ENCODE measurements at places on chromosomes 2 and 18.

- DNase-seq: no peak
These were observed 9.4 kb upstream of the PRLH start for GRCh38 chr2:237556773-237557632.

- DNase-seq: no peak
These were observed 40.2 kb upstream of the EGR4 start for GRCh38 chr2:73333564-73333963.

DNA sequence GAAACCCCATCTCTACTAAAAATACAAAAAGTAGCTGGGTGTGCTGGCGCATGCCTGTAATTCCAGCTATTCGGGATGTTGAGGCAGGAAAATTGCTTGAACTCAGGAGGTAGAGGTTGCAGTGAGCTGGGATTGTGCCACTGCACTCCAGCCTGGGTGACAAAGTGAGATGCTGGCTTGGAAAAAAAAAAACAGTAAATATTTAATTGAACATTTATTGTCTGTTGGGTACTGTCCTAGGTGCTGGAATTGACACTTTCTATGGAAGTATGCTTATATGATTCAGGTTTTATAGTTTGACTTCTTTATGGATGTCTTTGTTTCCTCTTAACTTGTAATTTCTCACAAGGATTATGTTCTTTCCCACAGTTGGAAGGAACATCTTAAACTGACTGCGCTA is 633.1 kb upstream of the SETBP1 start:
- no peak for DNase-seq

GRCh38 chr2:109164739-109165221 is 35.8 kb downstream of the SH3RF3 start:
- DNase-seq: peak; percentile 36

DNA sequence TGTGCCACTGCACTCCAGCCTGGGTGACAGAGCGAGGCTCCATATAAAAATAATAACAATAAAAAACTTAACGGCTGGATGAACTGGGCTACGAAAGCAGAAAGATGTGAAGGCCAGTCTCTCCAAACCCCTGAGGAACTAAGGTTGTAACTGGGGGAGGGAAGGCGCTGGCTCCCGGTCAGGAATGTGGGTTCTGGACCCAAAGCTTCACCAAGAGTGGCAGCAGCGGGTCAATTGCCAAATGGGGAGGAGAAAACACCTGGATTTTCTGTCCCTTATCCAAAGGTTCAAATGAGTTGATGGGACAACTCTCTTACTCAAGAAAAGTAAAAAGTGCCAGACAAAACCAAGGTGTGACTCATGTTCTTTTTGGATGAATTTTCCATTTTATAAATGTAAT is 60.1 kb upstream of the TFCP2L1 start:
- DNase-seq: no peak

DNA sequence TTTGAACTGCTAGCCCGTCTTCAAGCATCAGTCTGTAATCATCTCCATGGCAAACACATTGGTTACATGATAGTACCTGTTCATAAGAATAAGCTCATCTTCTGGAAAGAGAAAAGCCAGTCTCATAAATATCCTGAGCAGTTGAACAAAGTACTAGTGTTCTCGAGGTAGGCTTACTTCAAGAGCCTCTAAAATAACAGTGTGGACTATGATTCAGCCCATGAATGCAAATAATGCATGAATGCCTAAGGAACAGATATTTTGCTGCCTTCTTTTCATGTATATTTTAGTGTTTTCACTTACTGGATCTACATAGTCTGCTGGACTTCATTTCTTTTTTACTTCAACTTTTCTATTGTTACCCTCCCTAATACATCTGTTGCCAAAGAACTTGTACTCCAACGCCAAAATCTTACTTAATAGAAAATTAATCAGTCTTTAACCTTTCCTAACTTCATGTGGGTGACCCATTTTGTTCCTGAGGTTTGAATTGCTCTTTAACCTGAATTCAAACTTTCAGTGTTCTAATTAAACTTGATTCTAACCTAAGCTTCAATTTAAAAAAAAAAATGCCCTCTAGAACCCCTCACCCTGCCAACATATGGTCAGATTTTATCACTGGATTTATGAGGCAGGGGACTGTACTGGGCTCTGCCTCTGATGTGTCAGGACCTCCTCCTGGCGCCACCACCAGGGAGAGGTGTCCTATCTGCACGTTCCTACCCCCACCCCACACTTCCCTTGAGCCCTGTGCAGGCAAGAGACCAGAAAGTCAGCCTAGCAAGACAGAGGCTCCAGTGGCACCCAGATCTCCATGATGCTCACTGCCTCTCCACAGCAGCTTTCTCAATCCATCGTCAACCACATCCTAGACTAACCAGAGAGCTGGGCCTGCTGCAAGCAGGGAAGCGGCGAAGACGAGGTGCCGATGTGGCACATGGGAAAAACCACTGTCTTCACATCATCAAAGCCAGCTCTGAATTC is 264.7 kb upstream of the ID2 start:
- DNase-seq: no peak

DNA sequence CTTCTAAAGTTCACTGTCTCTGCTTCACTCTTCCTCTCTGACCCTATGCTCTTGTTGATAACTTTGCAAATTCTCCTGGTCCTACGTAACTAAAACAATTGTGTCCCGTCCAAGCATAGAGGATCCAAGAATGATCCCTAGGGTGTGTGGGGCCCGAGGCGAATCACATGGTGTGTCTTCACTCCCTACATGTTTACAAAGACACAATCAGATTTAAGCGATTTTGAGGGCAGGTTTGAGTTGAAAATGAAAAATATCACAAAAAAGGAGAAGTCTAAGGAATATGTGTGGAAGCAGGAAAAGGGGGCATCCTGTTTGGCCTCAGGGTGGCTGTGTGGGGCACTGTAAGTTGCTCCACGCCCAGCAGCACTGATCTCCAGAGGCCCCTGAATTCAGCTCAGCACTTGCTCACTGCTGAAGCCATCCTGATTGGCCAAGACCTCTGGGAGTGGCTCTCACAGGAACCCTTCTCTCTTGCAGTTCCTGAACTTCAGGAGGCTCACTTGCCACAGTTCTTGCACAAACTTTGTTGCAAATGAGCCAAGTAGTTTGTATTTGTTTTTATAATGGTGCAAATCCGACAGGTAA is 363.6 kb downstream of the ZNF521 start:
- no peak for DNase-seq

DNA sequence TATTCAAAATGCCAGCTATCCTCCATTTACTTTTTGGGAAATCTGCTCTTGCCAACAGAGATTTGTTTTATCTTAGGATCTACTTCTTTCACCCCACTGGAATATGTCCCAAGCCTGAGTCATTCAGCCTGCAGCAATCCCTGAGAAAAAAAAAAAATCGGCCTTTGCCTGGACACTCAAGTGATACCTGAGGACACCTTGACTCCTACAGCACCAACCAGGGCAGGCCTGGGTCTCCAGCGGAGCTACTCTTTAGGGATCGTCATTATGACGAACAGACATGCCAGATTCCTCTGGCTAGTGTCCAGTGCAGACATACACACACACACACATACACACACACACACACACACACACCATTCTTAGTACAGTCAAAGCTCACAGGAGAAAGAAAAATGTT is 2.2 kb upstream of the UGT1A6 start:
- DNase-seq: no peak

GRCh38 chr2:46735730-46736493 is 179.7 kb downstream of the MCFD2 start:
- DNase-seq: no peak

- no peak for DNase-seq
These were observed 20.0 kb downstream of the HDLBP start for GRCh38 chr2:241295326-241296095.

DNA sequence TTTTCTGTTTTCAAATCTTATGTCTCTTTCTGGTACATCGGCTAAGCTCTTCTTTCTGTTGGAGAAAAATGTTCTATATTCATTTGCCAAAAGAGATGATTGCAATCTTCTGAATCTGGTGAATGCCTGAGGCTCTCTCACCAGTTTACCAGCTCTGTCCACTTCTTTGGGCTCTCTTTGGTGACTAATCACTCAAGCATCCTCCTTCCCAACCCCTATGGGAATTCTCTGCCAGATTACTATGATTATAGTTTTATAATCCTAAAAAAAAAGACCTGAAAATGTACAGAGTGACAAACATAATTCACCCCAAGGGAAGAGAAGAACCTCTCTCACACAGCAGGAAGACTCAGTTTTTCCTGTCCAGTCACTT is 187.3 kb downstream of the CAMKMT start:
- DNase-seq: no peak

GRCh38 chr2:164984428-164984827 is 29.1 kb upstream of the SLC38A11 start:
- DNase-seq: no peak

- no peak for DNase-seq
These were observed 33.8 kb downstream of the RBKS start for GRCh38 chr2:27856386-27856785.

GRCh38 chr2:168233726-168234406 is 13.5 kb downstream of the STK39 start:
- no peak for DNase-seq

DNA sequence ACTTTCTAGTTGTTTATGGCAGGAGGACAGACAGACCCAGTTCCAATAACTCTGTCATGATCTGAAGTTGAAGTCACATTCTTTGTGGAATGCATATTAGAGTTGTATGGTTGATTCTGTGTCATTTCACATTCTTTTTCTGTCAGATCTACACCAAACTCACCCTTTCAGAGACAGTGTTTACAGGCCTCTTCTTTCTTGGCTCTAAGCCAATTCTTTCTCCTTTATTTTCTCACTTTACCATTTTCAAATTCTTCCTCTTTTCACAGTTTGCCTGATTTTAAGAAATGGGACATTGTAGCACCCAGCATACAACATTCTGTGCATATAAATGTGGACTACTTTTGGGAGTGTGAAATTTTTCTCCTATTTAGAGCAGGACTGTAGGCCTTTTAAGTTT is 103.7 kb downstream of the CCDC85A start:
- DNase-seq: no peak

- DNase-seq: no peak
These were observed 20.6 kb downstream of the PAIP2B start for GRCh38 chr2:71206271-71206670.

DNA sequence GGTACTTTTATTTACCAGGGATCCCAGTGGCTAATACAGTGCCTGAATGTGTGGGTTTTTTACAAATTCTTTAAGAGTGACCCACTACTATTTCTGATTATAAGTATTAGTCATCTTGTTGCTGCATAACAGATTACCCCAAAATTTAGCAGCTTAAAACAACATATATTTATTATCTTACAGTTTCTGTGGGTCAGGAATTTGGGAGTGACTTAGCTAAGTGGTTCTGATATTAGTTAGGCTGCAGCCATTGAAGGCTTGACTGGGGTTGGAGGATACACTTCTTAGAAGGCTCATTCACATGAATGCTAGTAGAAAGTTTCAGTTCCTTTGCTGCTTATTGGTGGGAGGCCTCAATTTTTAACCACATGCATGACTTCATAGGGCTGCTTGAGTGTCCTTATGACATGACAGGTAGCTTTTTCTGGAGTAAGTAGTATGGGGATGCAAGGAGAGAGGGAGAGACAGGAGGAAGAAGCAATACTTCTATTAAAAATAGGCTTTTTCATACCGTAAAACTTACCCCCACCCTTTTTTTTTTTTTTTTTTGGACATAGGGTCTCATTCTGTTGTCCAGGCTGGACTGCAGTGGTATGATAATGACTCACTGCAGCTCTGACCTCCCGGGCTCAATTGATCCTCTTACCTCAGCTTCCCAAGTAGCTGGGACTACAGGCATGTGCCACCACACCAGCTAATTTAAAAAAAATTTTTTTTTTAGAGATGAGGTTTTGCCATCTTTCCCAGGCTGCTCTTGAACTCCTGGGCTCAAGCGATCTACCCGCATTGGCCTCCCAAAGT is 13.3 kb upstream of the POLE4 start:
- peak; percentile 18 for DNase-seq

DNA sequence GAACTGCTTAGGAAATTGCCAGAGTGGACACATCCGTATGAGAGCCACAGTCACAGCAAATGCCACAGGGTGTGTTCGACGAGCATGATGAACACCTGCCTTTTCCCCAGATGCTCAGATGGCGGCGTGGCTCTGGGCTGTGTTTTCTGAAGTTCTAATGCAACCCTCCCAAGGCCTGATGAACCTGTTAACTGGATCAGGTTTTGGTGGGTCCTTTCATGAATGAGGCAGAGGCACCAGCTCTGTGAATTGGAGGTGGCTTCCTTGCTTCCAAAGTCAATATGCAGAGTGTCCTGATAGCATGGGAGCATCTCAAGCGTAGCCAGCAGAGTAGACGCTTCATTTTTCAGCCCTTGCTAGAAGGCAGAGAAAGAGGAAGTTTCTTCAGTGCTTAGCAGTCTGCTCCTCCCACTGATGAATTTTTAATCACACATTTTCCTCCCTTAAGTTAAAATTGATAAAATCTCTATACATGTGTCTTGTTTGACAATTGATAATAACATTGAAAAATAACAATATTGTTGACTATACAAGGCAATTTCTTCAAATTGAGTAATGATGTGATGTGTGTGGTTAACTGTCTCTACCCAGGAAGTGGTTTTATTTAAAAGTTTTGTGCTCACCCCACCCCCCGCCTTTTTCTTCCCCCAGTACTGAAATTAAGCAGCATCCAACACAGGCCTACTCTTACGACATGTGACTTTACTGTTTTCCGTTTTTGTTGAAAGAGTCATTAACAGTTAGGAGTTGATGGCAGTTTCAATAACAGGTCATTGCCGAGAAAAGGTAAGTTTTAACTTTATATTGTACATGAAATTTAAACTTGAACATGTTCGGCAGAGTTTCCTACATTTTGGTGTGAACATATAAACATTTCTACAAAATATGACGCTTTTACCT is at the start of gene ARHGAP15:
ARHGAP15 (plus strand) TSS at position 739 of the 900 bp plus-strand sequence.
- DNase-seq: peak; percentile 74

DNA sequence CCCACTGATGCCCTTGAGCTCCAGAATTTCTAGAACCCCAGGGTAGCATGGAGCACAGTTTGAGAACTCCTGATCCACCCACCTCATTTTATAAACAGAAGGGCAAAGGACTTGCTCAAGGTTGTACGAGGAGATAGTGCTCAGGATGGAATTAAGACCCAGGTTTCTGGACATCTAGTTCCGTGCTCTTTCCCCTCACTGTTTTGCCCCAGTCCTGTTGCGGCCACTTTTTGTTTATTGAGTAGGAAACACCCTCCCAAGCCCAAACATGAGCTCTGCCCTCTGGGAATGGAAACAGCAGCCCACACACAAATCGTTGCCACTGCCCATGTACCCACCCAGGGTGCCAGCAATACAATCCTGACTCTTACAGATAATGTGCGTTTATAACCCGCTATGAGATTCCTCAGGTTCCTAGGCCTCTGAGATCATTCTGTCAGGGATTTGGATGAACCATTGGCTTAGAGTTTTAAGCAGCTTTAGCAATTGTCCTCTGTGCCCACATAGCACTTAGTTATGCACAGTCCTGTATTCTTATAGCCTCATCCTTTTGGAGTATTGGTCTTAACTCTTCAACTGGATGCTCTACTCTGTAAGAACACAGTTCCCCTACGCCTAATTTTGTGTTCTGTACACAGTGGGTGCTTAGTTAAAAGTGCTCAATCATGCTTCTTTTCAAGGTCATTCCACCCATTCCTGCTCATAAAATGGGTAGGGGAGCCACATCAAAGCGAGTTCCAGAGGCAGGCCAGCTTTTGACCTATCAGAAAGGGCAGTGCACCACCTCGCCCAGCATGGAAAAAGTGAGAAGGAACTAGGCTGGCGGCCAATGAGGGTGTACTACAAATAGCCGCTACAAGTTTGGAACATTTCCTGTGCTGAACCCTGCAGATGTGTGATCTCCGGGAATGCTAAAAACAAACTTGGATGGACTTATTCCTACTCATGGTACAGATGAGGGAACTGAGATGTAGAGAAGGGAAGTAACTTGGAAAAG is 60.3 kb upstream of the IGFBP2 start:
- DNase-seq: no peak
